ENCODE measurements at places on chromosomes 1 and 21.

DNA sequence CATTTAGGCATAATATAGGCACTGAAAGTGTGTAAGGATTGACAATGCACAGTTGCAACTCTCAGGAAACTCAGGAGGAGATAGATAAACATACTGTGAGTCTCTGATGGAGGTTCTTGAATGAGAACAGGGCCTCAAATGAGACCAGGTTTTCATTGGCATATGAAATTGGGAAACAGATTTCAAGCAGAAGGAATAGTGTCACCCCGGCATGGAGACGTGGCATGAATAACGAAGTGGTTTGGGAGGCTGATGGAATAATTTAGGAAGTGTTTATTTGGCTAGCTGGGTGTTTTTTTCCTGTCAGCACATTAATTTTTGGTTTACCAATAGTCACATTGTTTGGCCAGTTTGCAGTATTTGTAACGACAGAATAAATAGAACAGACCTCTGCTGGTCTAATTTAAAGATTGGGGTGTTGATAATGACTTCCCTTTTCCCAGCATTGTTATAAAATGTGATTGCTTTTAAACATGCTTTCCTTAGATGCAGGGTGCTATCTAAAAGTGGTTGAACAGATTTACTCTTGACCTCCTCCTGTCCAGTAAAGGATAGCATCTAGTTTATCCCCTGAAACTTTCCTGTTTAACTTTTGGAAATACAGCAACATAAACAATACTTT is 132.0 kb downstream of the C1orf21 start:
- DNase-seq: no peak

DNA sequence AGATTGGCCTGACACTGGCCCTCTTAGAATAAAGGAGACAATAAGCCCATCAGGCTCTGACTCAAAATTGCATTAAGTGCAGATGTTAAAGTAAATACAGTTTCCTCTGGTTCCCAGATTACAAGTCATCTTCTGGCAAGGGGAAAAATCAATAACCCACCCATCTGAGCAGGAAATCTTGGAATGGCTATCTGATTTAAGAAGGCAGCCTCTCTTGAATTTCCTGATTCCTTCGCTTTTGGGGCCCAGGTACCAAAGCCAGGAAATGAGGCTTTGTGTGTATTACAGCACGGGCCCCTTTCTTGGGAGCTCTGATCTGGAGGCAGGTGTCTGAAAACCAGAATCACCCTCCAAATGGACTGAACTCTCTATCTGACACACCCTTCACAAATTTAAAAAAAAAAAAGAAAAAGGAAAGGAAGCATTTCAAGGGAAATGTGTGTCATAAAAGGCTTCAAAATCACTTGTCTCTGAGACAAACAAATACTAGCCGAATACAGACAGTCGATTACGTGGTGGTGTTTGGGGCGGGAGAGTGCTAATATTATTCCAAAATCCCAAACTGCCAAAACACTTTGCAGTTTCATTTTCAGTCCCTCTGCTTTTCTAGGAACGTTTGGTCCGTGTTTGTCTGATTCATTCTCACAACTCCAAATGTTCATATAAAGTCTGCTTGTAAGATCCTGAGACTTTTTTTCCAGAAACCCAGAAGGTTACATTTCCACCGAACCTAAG is 240.9 kb upstream of the CAMK1G start:
- no peak for DNase-seq

DNA sequence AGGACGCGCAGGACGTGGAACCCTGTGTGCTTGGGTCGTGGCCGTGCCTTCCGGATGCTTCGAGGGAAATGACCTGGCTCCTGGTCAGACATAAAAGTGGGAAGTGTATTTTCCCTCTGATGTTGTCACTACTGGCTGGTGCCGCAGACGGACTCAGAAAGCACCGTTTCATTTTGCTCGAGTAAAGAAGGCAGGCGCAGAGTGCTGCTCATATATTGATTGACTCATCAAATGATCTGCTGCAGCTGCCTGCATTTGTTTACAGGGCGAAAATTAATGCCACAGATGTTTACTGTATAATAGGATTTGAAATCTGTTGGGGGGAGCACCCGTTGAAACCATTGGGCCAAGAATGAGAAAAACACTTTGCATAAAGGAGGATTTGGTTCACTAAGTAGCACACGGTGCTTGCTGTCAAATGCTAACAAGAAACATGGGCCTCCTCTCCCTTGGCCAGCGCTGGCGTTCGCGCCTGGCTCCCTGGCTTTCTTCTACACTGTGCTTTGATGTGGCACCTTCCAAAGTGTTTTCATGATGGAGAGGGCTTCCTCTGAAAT is 365.5 kb downstream of the CAMTA1 start:
- no peak for DNase-seq

GRCh38 chr1:44377925-44378784 is 23.1 kb upstream of the ERI3 start:
- no peak for DNase-seq

DNA sequence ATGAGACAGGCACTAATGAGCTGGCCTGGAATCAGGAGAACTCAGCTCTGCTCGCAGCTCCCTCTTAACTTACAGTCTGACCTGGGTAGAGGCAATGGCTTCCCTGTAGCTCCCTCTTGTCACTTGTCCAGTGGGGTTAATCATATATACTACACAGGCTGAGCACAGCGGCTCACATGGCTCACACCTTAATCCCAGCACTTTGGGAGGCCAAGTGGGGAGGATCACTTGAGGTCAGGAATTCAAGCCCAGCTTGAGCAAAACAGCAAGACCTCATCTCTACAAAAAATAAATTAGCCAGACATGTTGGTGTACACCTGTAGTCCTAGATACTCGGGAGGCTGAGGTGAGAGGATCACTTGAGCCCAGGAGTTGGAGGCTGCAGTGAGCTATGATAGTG is 4.2 kb downstream of the S100A6 start:
- no peak for DNase-seq
